Natural killer cell treated with Interleukin-12 subunit alpha and Interleukin-12 subunit beta and Interleukin-15 and Interleukin-18, amount 100 ng/mL, for 72 hours (primary cell): ENCODE measurements at places on chromosomes 1 and 21.

DNA sequence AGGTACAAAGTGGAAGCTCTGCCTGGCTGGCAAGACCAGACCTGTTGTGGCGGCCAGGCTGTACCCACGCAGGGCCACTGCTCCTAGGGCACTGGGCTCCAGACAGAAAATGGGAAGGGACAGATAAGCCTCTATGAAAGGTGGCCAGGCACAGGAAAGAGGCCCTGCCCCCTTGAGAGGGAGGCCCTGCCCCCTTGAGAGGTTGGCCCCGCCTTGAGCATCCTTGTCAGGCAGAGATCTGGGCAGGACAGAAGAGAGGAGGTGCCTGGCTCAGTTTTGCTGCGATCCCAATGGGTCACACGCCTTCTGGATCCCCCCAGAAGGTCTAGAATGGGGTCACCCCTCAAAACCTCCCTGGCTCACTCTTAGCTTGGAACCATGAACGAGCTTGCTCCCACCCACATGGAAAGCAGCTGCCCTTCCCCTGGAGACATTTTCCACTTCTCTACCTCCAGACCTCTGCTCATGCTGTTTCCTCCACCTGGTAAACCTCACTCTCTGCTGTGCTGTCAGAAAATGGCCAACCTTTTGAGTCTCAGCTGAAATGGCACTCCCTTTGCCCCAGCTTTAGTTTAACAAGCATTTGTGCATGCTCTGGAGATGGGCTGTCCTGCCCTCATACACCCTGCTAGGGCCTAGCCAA, 17.5 kb upstream of the ECE1 start:
- no peaks in the 10 kb centered on the region for H3K36me3 ChIP-seq
- peaks cover 25% of the 10 kb centered on the region for H3K4me1 ChIP-seq
- H3K4me3 ChIP-seq: peak overlapping the region; percentile 3
- no peak for DNase-seq

- H3K27ac ChIP-seq: peak overlapping the region; percentile 47
- H3K4me1 ChIP-seq: peaks cover 25% of the 10 kb centered on the region
- DNase-seq: no peak
Measured at GRCh38 chr1:1318777-1319645, 5.4 kb downstream of the INTS11 start.

DNA sequence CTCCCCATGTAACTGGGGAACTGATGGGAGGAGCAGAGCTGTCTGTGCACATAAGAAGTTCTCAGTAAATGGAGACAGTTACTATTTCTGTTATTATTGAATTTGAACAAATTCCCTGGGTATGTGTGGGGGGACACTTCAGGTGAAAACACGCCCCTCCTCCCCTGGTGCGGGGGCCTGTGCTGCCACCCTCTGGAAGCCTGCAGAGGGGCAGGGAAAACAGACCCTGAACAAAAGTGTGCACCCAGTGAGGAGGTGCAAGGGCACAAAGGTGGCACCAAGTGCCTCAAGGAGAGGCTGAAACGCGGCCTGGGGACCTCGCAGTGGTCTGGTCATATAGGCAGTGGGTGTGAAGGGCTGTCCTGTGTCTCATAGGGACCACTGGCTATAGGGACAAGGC, 18.2 kb upstream of the NADK start:
- no peak overlapping the region for H3K27ac ChIP-seq
- DNase-seq: no peak
- H3K4me3 ChIP-seq: no peak overlapping the region
- no peaks in the 10 kb centered on the region for H3K27me3 ChIP-seq

- no peaks in the 10 kb centered on the region for H3K27me3 ChIP-seq
- H3K27ac ChIP-seq: no peak overlapping the region
- DNase-seq: no peak
Measured at GRCh38 chr1:1092149-1092855, 18.2 kb upstream of the RNF223 start.

DNA sequence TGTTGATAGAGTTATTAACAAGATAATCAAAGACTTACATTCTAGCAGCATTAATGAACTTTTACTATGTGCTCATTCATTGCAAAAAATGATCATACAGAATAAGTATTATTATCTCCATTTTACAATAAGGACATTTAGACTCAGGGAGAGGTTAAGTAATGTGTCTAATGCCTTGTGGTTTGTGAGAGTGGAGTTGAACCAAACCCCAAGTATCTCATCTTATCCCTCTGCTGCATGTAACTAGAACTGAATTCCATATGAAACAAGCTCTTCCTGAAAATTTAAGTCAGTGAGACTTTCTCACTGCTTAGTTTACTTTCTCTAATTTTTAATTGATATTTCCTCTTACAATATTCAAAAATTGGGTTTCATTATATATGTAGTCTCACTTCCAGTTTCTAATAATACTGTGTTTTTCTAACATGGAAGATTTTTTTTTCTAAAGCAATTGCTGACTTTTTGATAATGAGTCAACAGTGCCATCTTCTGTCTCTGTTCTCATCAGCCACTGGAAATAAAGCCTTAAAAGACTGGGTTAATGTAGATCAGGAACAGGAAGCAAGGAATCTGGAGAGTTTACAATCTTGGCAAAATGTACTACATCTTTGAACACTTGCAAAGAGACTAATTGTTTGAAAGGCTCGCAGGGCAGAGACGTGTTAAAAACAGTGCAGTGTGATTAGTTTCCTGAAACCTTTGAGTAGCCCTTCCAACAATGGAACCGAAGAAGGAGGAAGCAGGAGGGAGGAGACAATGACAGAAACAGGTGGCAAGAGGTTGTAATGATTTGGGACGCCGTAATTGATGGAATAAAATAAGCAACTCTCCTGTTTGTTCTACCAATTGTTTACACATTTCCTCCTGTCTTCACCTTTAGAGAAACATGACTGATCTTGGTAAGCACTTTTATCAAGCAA, 567.6 kb downstream of the MRPL39 start:
- H3K36me3 ChIP-seq: no peaks in the 10 kb centered on the region
- H3K27me3 ChIP-seq: no peaks in the 10 kb centered on the region
- no peak overlapping the region for H3K27ac ChIP-seq
- no peak overlapping the region for H3K4me3 ChIP-seq

DNA sequence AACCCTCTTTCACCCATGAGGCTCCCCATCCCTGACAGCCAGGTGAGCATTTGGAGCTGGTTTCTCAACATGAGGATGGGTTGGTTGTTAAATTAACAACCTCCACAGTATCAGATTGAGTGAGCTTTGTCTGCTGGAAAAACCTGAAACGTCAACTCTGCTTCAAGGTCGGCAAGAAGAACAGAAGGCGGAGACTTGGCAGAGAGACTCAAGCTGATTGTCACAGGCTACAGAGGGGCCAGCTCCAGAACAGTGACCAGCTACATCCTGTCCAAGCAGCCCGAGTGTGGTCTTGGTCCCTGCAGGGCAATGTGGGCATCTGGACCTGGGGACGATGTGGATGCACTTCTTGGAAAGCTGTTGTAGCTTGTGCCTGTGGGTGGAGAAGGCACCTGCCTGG, 36.6 kb upstream of the TMEM51 start:
- H3K36me3 ChIP-seq: no peaks in the 10 kb centered on the region
- peaks cover 3% of the 10 kb centered on the region for H3K27me3 ChIP-seq
- no peak overlapping the region for H3K27ac ChIP-seq
- peaks cover 6% of the 10 kb centered on the region for H3K4me1 ChIP-seq
- no peak for DNase-seq
- no peak overlapping the region for H3K4me3 ChIP-seq

- H3K4me3 ChIP-seq: peak overlapping the region; percentile 26
- H3K4me1 ChIP-seq: peaks cover 23% of the 10 kb centered on the region
- no peak for DNase-seq
- no peaks in the 10 kb centered on the region for H3K27me3 ChIP-seq
- no peak overlapping the region for H3K27ac ChIP-seq
- H3K36me3 ChIP-seq: no peaks in the 10 kb centered on the region
Measured at GRCh38 chr1:6003568-6004411, 11.6 kb upstream of the NPHP4 start.

- no peaks in the 10 kb centered on the region for H3K36me3 ChIP-seq
- H3K4me3 ChIP-seq: peak overlapping the region; percentile 13
- H3K4me1 ChIP-seq: peaks cover 17% of the 10 kb centered on the region
- H3K27ac ChIP-seq: no peak overlapping the region
- no peak for DNase-seq
Measured at GRCh38 chr1:60833173-60833572, 249.2 kb upstream of the NFIA start.

DNA sequence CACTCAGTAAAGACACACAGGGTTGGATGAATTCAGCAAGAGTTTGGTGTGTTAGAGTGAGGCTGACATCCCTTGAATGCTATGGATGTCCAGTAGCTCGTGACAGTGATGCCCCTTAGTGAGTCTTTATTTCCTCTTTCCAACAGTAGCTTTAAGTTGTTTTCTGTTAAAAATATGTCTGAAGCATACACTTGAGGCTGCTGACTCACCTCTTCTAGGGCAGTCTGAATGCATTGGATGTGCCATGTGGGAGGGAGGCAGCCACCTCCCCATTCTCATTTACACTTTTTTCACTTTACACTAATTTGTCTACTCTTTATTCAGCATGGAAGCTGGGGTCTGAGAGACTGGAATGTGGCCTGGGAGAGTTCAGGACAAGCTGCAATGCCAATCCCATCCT, 17.6 kb downstream of the NOS1AP start:
- no peaks in the 10 kb centered on the region for H3K4me1 ChIP-seq
- DNase-seq: no peak
- H3K27me3 ChIP-seq: peaks cover 21% of the 10 kb centered on the region
- H3K27ac ChIP-seq: no peak overlapping the region

DNA sequence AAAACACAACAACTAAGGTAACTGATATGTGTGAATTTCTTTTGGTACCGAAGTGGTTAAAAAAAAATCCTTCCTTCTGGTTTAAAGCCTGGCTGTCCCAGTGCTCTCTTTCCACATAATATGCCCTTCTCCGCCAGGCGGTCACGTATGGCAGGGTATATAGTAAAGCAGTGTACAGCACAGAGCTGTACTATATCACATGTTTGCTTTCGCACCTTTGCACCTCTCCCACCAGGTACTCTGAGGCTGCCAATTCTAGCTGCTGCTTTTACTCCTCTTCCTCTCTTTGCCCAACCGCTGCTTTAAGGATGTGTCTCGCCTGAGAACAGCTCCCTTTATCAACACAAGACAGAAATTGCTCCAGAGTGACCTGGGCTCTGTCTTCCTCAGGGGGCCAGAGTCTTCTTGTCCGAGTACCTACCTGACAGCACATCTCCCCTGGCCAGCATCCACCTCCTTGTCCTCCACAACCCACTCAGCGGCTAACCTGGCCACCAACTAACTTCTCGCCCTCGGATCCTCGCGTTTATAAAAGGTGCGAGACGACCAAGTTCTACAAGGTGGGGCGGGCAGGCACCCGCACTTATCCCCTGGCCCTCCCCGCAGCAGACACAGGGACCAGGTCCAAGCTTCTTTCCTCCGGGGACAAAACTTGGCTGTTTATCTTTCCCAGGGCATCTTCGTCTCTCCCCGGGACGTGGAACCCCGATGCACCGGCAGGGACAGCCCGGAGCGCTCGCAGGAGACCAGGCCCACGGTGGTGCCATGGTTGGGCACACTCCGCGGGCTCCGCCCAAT, 1.6 kb downstream of the COLGALT2 start:
- no peak for DNase-seq
- H3K36me3 ChIP-seq: peaks cover 4% of the 10 kb centered on the region
- peaks cover 34% of the 10 kb centered on the region for H3K4me1 ChIP-seq

GRCh38 chr1:162172311-162173102, 103.0 kb downstream of the NOS1AP start:
- peaks cover 10% of the 10 kb centered on the region for H3K27me3 ChIP-seq
- no peak for DNase-seq
- H3K4me1 ChIP-seq: no peaks in the 10 kb centered on the region

DNA sequence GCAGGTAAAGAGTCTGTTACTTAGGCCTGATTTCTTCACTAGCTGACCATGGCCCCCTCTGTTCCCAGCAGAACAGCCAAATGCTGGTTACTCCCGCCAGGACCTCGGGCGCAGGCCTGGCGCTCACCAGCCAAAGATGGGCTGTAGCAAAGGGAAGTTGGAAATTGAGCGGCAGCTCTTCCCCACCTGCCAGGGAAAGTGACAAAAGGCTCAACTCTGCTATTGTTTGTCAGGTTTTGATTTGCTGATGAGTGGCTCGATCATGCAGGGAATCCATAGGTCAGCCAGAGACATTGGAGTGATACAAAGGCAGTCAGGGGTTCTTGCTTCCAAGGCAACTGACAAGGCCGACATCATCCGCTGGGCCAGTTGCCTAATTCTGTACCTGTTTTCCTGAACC, 120.1 kb downstream of the ASTN1 start:
- H3K4me1 ChIP-seq: no peaks in the 10 kb centered on the region
- H3K27me3 ChIP-seq: peaks cover 11% of the 10 kb centered on the region

DNA sequence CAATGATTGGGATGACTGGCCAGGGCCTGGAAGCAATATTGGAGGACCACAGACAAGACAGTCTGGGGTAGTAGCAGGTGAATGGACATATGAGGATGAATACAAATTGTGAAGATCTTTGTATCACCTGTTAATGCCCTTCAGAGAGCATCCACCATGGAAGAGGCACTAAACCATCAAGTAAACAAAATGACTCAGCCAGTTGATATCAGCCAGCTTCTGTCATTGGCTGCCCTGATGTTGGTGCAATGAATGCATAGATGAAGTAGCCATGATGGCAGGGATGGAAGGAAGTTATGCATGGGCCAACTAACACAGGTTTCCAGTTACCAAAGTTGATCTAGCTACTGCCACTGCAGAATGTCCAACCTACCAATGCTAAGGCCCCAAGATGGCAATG, 16.1 kb upstream of the ERI3 start:
- no peak for DNase-seq
- H3K4me3 ChIP-seq: no peak overlapping the region
- H3K4me1 ChIP-seq: no peaks in the 10 kb centered on the region
- H3K27ac ChIP-seq: no peak overlapping the region
- H3K36me3 ChIP-seq: no peaks in the 10 kb centered on the region

GRCh38 chr21:39737376-39738000, 7.5 kb upstream of the IGSF5 start:
- no peaks in the 10 kb centered on the region for H3K4me1 ChIP-seq
- H3K4me3 ChIP-seq: no peak overlapping the region
- no peak overlapping the region for H3K27ac ChIP-seq
- H3K27me3 ChIP-seq: peaks cover 6% of the 10 kb centered on the region
- H3K36me3 ChIP-seq: no peaks in the 10 kb centered on the region

DNA sequence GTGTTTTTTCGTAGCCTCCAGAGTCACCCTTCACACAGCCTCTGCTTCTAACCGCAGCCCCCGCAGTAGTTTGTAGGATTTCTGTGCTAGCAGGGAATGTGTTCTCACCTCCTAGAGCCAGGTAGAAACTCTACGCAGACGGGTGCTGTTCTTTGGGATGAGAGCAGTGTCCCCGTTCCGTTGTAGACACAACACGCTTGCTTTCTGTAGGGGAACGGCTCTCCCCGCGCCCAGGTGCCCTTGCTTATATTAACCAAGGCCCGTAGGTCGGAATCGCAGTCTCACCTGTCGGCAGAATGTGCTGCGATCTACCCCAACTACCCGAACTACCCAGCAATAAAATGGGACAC, 111.8 kb upstream of the NBPF11 start:
- H3K4me1 ChIP-seq: peaks cover 18% of the 10 kb centered on the region
- H3K4me3 ChIP-seq: peak overlapping the region; percentile 86
- H3K27ac ChIP-seq: peak overlapping the region; percentile 76
